ENCODE measurements at places on chromosomes 4 and X. TPM values are rescaled to one million over a fixed set of nuclear protein-coding genes. Genes with fewer than 3 reads are reported as not detected.

DNA sequence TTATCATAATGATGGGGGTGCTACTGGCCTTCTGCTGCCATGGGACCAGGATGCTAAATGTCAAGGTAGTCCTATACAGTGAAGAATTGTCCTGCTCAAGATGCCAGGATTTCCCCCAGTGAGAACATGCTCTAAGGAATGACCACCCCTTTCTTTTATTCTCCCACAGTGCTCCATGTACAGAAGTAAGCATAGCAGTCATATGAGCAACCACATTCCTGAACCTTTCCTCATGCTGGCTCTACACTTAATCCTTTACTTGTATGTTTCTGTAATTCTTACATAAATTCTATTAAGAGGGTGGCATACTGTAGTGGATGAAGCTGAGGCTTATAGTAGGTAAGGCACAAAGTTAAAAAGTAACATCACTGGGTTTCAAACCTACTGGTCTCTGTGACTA, 20.2 kb downstream of the CYP2U1 start:
- DNase-seq, result peak; percentile 58

GRCh38 chr4:169791527-169792156, 33.9 kb upstream of the HPF1 start:
- peak; percentile 65 for DNase-seq

- DNase-seq, result no peak
Measured at GRCh38 chr4:58301376-58301999, 1191.3 kb upstream of the IGFBP7 start.

DNA sequence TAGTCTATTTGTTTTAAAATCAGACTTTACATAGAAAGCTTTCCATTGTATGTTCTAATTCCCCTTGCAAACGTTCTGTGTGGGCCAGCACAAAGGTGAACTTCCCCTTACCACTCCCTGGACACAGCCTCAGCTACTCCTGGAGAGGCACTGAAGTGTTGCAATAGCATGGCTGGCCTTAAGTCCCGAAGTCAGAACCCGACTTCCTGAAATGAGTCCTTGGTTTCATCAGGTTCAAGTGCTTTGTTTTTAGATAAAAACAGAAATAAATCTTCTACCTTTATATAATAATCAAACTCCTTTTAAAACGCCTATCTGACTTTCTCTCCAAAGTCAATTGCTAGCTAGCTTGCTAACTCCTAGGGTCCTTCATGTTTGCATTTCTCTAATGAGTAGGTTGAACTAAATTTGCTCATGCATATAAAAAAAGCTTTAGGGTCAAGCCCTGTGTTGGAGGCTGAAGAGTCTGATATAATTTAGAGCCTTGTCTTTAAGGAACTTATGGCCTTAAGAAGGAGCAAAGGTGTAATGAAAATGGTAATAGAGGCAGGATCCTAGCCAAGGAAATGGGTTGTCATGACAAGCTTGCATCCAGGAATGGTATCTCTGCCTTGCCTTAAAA, 9.0 kb downstream of the BMP3 start:
- no peak for DNase-seq

DNA sequence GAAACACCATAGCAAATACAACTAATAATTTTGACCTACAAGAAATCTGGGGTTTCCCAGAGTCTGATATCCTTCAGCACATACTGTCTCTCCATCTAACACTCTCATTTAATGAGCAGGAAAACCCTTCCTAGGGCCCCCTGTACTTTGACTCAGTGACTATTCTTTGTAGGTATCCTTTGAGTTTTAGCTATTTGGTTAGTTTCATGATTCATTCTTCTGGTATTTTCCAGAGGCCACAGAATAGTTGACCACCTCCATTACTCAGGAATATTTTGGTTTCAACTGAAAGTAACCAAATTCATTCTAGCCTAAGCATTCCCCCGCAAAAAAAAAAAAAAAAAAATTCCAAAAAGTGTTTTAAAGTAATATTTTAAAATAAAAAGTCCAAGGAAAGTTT, 140.0 kb downstream of the IDS start:
- peak; percentile 8 for DNase-seq

DNA sequence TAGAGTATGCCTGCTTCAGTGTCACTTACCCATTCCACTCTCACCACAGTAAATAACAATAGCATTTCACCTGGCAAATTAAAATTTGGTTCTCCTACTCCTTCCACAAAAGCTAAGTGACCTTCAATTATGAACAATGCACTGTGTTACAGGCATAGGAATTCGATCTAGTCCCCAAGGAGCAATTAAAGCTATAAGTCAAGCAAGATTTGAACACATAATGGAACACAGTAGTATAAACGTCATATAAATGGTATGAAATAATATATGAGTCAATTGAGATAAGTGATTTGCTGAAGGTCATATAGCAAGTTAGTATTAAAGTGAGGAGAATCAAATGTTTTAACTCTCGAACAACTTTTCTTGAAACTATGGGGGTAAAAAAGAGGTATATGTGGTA, 65.8 kb downstream of the ARAP2 start:
- no peak for DNase-seq

- no peak for DNase-seq
Measured at GRCh38 chrX:109841257-109841656, 108.2 kb upstream of the ACSL4 start.

GRCh38 chr4:104488151-104488550, 6.5 kb downstream of the CXXC4 start:
- no peak for DNase-seq

DNA sequence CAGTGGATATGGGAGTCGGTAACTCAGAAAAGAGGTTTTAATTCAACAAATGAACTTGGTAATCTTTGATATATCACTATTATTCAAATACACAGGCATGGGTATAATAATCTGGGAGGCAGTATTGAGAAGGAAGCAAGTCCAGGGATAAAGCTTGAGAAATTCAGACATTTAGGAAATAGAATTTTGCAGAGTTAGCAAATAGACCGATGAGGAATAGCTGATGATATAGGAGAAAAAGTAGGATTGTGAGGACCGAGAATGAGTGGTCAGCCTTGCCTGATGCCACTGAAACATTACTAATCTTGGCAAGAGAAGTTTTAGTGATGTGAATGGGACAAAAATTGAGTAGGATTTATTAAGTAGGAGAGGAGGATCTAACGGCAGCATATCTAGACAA, 71.9 kb downstream of the TLL1 start:
- no peak for DNase-seq

DNA sequence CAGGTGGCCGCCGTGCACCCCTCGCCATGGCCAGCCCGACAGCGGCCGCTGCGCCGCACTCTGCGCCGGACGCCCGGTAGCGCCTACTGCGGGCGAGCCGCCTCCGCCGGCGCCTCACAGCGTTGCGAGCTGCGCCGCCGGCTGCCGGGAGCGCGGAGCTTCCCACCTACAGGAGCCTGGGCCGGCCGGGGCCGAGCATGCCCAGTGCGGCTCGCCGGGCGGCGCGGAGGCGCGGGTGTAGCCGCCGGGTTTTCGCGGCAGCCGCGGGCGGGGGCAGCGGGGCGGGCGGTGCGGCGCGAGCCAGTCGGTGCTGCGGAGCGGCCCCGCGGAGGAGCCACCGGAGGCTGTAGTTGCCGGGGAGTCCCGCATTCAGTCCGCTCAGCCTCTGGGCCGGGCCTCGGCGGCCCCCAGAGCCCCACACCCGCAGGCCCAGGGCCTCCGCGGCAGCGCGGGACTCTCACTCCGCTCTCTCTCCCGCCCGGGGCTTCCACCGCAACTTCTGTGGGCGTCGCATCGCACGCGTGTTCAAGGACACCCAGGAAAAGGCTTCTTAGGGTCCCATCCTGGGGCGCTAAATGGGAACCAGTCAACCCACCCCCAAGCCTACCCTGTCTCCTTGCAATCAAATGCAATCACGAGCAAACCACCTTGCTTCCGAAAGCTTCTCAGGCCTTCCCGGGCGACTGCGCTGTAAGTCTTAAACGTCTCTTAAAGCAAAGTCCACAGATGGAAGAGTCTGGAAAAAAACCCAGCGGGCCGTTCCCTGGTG, at the start of gene MFAP3L:
Gene MFAP3L (minus strand): TSS at position 143 of the 769 bp plus-strand sequence. CDS start 20,518 bp downstream, outside the sequence.
- DNase-seq, result peak; percentile 89

DNA sequence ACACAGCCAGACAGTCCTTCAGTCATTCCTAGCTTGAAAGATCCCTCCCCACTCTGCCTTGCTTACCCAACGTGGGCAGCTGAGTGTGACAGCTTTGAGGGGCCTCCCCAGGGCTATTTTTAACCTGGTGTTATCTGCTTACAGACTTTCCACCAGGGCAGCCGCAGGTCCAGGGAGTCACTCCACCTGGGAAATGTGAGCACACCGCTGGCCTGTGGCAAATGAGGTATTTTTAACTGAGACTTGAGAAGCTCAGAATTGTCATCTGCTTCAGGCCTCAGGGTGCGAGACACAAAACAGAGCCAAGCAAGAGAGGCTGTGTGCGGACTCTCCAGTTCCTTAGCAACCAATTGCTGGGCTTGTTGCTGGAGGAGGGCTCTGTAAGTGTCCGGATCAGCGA, 13.0 kb downstream of the CORIN start:
- no peak for DNase-seq

GRCh38 chrX:15492469-15492868, 664 bp downstream of the PIR start:
- no peak for DNase-seq

- no peak for DNase-seq
Measured at GRCh38 chr4:166519774-166520173, 646.7 kb downstream of the TLL1 start.

DNA sequence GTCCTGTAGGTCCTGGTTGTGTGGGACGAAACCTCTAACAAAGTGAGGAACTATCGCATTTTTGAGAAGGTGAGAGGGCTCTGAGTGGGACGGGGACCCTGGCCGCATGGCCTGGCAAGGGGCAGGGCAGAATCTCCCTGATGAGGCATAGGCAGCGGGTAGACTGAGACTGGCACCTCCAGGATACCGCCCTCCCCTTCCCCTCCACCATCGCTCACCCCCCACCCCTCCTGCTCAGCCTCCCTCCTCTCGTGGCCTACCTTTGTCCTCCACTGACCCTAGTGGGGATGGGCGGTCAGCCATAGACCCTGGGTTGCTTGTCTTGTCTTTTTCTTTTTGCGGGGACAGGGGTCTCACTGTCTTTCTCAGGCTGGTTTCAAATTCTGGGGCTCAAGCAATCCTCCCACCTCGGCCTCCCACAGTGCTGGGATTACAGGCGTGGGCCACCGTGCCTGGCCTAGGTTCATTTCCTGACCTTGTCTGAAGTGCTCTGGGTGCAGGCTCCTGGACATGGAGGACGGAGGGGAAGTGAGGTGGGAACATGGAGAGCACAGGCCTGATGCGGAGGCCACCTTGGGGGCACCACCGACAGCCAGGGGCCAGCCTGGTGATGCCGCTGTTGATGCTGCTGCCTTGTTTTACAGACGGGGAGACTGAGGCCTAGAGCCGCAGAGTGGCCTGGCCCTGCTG, 10.5 kb upstream of the ADD1 start:
- DNase-seq, result no peak

GRCh38 chrX:24380262-24381187, 20.1 kb downstream of the SUPT20HL1 start:
- DNase-seq, result no peak

- DNase-seq, result no peak
Measured at GRCh38 chr4:1978226-1978625, 30.5 kb downstream of the NELFA start.

BTK gene
- polyA plus RNA-seq, result not detected

NWD2 gene
- not detected for polyA plus RNA-seq

GJB1 gene
- polyA plus RNA-seq, result not detected

UGT2B17 gene
- not detected for polyA plus RNA-seq

CNGA1 gene
- 0.27 TPM for polyA plus RNA-seq

F9 gene
- polyA plus RNA-seq, result not detected

SPANXN5 gene
- 0.09 TPM for polyA plus RNA-seq

TLR2 gene
- polyA plus RNA-seq, result 14.8 TPM

Measured in mammary epithelial cell (primary cell).